ENCODE measurements at places on chromosomes 5 and 9.

GRCh38 chr5:18987101-18987500, 1000.9 kb downstream of the CDH18 start:
- no peak for DNase-seq

DNA sequence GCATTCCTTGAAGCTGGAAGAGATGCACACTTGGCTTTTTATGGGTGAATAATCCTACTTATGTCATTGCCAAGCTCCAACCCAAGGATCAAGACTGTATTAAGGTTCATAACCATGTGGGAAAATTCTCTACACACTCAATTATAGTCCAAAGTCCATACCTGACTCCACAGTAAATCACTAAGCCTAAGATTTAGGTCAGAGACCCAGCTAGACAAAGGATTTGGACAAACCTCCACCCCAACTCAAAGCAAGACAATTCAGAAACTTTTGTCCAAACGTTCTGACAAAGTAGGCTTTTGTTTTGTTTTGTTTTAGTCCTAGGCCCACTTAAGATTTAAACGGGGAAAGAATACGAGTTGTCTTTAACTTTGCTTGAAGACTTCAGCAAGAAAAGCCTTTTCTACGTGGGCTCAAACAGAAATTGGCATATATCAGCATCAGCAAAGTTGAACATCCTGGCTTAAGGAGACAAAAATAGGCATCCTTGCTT, 1.7 kb downstream of the MEGF9 start:
- no peak for DNase-seq

- DNase-seq, result no peak
Measured at GRCh38 chr9:112159781-112160180, 15.3 kb downstream of the SUSD1 start.

DNA sequence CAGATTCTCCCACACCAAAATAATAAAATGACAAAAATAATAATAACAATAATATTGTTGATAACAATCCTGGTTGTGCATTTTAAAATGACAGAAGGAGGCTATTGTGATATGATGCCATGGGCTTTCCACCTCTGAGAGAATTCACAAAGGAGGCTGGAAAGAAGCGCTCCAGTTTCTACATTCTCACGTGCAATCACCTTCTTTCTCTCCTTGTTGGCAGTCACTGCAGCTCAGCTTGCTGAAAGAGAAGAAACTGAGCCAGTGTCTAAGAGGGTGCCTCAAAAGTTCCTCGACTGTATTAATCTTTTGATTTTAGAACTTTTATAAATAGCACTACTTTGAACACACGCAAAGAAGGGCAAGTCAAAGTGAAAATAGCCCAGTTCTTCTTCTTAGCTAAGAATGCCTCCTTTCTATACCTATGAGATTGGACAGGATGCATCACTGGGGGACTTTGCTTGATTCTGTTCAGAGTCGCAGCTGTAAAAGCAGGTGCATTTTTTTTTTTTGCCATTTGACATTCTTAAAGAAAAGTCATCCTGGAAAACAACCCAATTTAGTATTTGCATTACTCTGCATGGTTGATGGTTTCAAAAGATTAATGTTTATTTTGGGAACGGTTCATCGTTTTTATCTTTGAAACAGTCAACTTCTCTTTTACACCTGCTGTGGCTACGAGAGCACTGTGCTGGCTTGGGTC, 12.4 kb upstream of the SUB1 start:
- DNase-seq, result no peak

Measured in HL-60 (cell line).